ENCODE measurements at places on chromosomes 11 and 22.

DNA sequence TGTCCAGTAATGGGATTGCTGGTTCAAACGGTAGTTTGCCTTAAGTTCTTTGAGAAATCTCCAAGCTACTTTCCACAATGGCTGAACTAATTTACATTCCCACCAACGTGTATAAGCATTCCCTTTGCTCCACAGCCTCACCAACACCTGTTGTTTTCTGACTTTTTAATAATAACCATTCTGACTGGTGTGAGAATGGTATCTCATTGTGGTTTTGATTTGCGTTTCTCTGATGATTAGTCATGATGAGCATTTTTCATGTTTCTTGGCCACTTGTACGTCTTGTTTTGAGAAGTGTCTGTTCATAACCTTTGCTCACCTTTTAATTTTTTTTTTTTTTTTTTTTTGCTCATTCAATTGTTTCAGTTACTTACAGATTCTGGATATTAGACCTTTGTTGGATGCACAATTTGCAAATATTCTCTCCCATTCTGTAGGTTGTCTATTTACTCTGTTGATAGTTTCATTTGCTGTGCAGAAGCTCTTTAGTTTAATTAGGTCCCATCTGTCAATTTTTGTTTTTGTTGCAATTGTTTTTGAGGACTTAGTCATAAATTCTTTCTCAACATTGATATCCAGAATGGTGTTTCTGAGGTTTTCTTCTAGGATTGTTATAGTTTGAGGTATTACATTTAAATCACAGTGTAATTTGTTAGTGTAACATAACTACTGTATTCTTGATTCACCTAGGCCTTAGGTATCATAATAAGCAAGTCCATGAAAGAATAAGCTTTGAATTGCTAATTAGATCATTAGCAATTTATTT, 33.0 kb downstream of the CCDC34 start:
- no peak for DNase-seq

GRCh38 chr11:32006799-32007388, 84.0 kb upstream of the RCN1 start:
- DNase-seq, result no peak

DNA sequence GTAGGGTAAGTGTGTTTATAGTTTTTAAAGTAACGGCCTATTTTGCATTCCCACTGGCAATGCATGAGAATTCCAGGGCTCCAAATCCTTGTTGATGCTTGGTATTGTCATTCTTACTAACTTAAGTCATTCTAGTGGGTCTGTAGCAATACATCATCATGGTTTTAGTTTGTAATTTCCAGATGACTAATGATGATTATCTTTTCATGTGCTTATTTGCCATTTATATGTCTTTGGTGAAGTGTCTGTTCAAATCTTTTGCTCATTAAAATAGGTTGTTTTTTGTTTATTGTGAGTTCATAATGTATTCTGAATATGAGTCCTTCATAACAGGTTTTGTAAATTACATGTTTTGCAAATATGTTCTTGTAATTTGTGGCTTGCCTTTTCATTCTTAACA, 31.2 kb downstream of the MTMR3 start:
- DNase-seq, result no peak

DNA sequence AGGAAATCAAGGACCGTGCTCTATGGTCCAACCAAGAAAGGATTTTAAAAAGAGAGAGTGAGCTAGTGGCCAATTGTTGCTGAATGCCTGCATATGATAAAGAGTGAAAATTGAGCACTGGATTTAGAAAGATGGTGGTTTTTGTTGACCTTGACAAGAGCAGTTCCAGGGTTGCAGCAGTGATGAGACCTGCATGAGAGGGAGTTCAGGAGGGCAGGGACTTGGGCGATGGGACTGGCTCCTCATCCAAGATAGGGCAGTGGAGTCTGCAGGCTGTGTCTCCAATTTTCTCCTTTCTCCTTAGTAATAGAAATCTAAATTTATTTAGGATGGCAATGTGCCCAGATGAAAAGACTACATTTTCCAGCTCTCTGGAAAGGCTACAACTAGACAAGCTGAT, 94.0 kb upstream of the B3GAT1 start:
- no peak for DNase-seq

- no peak for DNase-seq
Measured at GRCh38 chr22:50282361-50283155, 12.4 kb upstream of the MAPK11 start.

DNA sequence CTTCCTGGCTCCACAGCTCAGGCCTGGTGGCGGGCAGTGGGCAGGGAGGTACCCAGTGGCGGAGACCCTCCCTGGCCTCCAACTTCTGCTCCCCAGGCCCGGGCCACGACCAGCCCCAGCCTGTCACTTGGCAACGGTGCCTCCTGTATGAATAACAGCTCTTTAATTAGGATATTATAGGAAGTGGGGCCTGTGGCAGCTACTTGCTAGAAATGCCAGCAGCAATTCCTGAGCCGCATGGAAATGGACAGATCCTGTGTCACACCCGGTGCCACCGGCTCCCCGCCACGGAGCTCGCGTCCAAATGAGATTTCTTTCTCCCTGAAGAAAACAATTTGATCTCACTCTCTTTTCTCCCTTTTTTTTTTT, 104.5 kb downstream of the CHST1 start:
- no peak for DNase-seq

DNA sequence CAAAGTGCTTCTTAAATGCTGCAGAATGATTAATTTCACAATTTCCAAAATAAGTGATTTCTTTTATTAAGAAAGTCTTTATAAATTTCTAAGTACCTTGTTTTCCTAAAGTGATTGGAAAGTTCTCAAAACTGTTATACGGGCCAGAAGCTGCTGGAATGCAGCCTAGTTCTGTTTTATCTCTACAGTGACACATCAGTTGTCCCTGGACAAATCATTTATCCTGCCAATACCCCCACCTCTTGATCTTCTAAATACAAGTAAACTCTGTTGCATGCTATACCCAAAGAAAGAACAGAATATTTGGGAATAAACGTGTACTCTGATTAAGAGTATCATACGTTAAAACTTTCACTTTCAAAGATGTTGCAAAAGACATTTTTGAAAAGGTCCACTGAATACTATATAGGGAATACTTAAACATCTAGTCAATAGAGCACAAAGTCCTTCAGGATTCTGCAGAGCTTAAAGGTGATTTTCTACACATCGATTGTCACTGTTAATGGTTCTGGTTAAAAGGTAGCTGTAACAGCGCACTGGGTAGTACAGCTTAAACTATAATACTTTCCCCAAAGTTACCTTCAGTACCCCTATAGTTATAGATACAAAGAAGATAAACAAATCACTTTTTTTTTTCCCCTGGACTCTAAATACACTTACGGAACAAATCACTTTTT, 92.1 kb upstream of the APOA1 start:
- DNase-seq, result no peak

DNA sequence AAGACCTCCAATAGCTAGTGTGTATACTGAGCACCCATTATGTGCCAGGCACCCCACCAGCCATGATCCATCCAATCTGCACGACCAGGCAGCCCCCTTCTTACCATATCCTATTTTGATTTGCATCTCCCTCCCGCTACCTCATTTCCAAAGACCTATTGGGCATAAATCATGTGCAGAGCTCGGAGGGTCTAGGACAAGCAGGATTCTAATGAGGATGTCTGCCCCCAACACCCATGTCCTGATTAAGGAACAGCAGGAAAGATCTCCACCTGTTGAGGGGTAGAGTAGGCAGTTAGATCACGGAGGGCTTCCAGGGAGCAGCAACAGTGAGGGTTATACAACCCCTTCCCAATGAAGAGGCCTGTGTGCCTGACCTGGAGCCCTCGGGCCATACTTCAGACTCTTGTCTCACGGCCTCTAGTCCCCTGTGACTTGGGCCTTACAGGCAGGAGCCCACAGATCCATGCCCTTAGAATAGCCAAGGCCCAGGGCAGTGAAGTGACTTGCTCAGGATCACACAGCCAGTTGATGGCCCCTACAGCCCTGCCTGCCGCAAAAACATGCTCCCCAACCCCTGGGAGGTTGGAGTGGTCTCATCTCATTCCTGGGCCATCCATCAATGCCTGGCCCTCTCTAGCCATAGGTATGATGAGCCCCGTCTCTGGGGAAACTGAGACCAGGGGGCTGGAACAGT, 3.5 kb downstream of the RAB3IL1 start:
- no peak for DNase-seq

GRCh38 chr22:16609548-16610261, 17.1 kb upstream of the CCT8L2 start:
- no peak for DNase-seq

DNA sequence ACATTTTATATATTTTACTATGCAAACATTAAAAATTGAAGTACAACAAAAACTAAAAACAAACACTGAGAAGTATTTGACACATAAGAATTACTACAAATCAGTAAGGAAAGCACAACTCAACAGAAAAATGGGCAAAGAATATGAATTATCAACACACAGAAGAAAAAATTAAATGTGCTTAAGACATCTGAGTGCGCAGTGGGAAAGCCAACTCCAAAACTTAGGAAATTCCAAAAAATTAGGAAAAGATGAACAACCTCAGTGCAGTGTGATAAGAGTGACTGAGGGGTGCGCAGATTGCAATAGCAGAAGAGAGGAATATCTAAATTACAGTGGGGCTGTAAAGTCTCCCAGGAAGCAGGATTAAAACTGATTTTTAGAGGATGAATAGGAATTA, 1.9 kb upstream of the TMEM41B start:
- DNase-seq, result no peak

- DNase-seq, result no peak
Measured at GRCh38 chr11:6417907-6418556, 862 bp downstream of the APBB1 start.

DNA sequence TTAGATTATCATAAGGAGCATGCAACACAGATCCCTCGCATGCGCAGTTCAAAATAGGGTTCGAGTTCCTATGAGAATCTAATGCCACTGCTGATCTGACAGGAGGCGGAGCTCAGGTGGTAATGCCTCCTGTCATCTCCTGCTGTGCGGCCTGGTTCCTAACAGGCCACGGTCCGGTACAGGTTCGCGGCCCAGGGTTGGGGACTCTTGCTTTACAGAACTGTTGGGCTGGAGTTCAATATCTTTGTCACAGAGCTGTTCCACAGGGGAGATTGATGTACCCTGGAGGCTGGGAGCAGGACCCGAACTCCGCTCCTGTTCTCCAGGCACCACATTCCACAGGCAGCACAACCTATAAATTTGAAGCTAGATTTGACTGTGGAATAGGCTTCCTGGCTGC, 358.1 kb upstream of the NARS2 start:
- DNase-seq, result no peak

DNA sequence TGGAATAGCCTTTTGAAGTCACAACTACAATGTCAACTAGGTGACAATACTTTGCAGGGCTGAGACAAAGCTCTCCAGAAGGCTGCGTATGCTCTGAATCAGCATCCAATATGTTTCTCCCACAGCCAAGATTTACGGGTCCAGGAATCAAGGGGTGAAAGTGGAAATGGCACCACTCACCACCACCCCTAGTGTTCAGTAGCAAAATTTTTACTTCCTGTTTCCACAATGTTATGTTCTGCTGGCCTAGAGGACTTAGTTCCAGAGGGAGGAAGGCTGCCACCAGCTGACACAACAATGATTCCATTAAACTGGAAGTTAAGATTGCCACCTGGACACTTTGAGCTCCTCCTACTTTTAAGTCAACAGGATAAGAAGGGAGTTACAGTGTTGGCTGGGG, 68.5 kb upstream of the MPEG1 start:
- DNase-seq, result no peak

GRCh38 chr11:94662065-94662779, 95.1 kb downstream of the PIWIL4 start:
- DNase-seq, result no peak

- peak; percentile 58 for DNase-seq
Measured at GRCh38 chr22:31977141-31977841, 33.0 kb downstream of the YWHAH start.

DNA sequence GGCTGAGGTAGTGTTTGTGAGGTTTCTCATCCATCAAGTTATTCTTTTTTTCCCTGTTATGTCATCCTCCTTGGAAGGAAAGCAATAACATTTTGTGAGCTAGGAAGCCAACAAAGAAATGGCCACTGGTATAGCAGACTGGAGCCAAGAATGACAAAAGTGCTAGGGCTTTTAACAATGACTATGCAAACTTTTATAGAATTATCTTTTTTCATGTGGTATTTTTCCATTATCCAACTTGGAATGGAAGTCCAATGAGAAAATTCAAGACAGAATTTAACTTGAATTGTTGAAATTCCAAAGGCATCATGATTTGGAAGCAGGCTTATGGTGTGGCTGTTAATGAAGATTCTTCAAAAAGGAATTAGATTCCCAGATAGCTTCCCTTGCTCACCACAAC, 216.4 kb upstream of the PDGFD start:
- DNase-seq, result no peak

- no peak for DNase-seq
Measured at GRCh38 chr22:43511276-43511910, 99.6 kb downstream of the MPPED1 start.

DNA sequence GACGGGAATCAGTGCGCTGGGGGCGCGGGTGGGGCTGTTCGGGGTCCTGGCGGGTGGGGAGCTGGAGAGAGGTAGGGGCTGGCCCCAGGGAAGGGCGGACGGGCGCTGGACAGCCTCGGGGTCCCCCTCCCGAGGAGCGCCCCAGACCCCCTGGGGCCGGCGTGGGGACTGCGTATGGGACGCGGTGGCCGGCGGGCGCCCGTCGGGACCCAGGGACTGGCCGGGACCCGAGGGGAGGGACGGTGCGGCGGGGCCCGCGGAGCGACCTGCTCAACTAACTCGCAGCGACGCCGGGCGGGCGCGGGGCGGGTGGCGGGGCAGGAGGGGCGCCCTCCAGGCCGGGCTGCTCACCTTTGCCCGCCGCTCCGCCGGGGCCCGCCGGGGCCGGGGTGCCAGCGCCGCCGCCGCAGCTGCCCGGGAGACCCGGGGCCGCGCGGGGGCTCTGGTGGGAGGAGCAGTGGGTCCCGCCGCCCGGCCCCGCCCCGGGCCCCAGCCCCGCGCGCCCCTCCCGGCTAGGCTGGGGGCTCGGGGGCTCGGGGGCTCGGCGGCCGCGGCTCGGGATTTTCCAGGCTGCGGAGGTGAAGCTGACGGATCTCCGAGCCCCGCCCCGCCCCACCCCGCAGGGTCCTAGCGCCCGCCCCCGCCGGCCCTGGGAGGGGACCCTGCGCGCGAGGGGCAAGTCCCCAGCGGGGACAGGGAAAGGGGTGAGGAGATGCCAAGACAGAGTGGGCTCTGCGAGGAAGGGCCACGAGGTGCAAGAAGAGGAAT, 12.3 kb downstream of the STARD10 start:
- peak; percentile 65 for DNase-seq

GRCh38 chr11:44889266-44889665, 61.4 kb downstream of the TP53I11 start:
- no peak for DNase-seq

- no peak for DNase-seq
Measured at GRCh38 chr22:39612811-39613548, 42.4 kb downstream of the CACNA1I start.

GRCh38 chr11:69674267-69674885, 777 bp downstream of the LTO1 start:
- no peak for DNase-seq

- no peak for DNase-seq
Measured at GRCh38 chr11:57158180-57158579, 23.6 kb upstream of the LRRC55 start.

Data from effector CD8-positive, alpha-beta T cell (primary cell).